ENCODE measurements at places on chromosomes 2 and 18.

DNA sequence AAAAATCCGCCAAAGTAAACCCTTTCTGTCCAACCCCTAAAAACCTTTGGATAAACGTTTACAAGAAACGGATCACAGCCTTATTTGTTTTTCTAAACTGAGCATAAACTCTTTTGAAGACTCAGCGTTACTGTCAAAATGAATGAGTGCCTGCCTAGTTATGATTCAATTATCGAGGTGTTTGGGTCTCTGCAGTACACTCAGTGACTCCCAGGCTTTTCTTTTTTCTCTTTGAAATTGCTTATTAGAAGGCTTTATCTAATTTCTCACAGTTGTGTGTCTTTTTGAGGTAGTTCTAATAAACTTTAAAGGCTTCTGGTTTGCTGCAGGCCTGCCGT lies 663 bp downstream of the RHBDD1 start:
- DNase-seq, result no peak

DNA sequence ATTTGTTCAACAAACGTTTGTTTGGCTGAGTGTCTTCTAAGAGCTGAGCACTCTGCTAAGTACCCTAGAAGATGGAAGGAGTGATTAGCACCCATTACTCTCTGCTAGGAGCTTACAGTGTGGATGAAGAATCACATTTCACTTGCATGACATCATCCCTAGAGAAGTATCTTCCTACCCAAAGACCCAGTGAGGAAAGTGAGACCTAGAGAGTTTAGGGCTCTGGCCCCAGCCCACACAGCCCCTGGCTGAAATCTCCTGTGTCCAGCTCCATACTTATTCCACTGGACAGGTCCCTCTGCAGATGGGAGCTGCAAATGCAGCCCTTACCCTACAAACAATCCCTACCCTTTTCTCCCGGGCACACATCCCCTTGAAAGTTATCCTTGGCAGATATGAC lies 26.8 kb upstream of the EPAS1 start:
- DNase-seq, result no peak

DNA sequence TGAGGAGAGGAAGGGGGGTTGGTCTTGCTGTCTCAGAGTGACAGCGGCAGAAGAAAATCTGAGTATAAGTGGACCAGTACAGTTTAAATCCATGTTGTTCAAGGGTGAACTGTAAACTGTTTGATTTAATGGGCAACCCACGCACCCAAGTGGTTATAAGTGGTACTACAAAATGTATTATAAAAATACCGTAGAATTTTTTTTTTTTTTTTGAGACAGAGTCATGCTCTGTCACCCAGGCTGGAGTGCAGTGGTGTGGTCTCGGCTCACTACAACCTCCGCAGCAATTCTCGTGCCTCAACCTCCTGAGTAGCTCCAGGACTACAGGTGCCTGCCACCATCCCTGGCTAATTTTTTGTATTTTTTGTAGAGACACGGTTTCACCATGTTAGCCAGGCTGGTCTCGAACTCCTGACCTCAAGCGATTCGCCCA lies 2.1 kb upstream of the CHCHD5 start:
- DNase-seq, result no peak

DNA sequence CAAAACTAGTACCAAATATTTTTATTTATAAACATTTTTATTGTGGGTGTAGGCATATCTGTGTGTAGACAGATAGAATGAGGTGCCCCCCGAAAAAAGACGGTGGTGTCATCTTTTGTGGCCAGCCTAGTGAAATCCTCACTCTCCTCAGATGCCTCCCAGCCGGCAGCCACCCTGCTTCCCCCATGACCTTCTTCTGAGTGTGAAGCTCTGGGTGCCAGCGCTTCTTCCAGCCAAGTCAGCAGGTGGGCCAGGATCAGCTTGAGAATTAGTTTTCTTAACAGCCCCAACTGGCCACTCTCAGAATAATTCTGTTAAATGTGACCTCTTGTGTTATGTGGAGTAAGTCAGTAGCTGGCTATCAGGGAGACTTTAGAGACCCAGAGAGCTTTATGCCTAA lies 229.6 kb upstream of the FOSL2 start:
- DNase-seq, result no peak

- no peak for DNase-seq
Measured at GRCh38 chr2:176960736-176961520, 251.7 kb upstream of the HNRNPA3 start.

Data from activated T-helper 1 cell treated with Interleukin-2 at 50 U/mL for 16 hours (primary cell).